Effector CD4-positive, alpha-beta T cell (primary cell): ENCODE measurements at places on chromosomes 1 and 21.

DNA sequence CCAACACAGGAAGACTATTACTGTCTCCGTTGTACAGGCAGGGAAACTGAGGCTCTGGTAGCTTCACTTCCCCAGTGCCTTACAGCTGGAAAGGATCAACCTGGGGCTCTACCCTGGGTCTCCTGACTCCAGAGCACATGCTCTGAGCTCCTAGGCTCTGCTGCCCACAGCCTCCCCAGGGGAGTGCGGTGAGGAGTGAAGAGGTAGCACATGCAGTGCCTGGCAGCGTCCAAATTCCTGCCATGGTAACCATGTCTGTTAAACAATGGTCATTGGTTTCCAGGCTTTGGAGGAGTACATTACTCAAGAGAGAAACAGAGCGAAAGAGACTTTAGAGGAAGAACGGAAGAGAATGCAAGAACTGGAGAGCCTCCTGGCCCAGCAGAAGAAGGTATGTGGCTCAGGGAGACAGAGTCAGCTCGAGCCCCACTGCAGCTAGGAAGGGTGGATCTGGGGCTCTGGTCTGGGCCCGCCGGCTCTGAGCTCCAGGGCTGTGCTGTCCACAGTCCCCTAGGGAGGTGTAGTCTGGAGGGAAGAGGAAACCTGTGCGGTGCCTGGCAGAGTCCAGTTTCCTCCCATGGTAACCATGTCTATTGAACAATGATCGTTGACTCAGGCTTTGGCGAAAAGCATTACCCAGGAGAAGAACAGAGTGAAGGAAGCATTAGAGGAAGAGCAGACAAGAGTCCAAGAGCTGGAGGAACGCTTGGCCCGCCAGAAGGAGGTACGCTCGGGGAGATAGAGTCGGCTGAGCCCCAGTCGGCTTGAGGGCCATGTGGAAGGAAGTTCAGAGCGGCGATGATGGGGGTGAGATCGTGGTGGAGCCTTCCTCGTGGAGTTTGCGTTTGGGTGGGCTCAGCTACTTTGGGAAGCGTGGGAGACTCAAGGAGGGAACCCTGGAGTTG is 64.6 kb upstream of the EFHD2 start:
- no peak for DNase-seq

DNA sequence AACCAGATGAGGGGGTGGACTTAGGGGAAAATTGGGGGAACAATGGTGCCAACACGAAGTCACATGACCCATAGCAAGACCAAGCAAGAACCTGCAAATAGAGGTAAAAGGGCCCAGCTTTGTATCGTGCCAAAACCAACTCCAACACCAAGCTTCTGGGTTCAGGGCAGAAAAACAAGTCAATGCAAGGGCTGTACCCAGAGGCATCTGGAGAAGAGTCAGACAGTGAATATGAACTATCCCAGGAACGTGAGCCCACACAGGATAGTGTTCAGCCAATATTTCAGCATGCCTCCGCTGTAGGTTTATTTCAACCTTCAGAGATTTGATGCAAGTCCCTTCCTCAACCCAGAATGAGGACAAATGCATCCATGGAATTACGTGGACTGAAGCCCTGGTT is 15.0 kb upstream of the ZMYM6 start:
- no peak for DNase-seq

GRCh38 chr1:88612292-88612691 is 71.8 kb upstream of the PKN2 start:
- DNase-seq: no peak

- no peak for DNase-seq
Observed at GRCh38 chr1:152141971-152142584, 16.9 kb downstream of the RPTN start.

DNA sequence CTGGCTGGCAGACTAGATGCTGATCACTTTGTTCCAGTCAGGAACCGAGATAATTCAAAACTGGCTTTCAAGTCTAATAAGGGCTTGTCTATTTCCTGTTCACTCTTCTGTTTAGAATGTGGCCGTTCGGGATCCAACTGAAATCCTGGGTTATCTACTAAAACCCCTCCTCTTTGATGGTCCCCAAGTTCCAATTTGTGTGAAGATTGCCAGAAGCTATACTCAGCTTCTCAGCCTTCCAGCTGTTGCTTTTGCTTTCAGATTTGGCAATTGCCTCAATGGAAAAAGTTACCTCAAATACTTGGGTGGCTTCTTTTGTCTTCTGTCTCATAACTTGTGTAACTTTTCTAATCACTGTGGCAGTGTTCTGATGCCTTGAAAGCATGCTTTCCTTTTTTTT is 43.7 kb downstream of the BTBD8 start:
- DNase-seq: no peak

DNA sequence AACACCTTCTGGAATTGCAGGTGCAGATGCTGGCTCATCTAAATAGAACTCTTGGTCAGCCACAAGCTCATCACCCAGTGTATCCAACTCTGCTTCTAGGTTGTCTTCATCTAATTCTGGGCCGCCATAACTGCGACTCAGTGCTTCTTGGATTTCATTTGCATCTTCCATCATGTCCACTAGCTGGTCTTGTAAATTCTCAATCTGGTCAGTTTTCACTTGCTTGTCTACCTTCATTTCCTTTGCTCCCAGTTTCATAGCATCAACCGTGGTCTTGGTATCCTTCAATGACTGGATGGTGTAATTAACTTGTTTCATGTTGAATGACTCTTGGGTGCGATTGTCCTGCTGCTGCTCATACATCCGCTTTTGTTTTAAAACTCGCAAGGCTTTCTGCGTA is 10.3 kb downstream of the ZBED6 start:
- no peak for DNase-seq

GRCh38 chr1:202639500-202639899 is 70.8 kb downstream of the SYT2 start:
- DNase-seq: no peak

DNA sequence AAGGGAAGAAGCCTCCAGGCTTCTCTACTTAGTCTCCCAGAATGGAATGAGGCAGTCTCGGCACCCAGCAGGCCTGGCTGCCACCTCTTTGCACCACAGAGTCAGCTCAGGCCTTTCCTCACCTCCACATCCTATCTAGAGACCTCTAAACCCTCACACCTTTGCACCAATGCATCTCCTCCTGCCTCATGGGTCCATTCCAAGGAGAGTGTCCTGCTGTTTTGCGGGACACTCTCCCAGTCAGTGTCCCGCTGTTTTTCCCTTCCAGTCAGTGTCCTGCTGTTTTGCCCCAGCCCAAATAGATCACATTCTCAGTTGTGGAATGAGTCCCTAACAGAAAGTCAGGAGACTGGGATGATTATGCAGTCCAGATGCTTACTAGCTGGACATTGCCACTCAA is 185.6 kb upstream of the CAMK1G start:
- DNase-seq: no peak

DNA sequence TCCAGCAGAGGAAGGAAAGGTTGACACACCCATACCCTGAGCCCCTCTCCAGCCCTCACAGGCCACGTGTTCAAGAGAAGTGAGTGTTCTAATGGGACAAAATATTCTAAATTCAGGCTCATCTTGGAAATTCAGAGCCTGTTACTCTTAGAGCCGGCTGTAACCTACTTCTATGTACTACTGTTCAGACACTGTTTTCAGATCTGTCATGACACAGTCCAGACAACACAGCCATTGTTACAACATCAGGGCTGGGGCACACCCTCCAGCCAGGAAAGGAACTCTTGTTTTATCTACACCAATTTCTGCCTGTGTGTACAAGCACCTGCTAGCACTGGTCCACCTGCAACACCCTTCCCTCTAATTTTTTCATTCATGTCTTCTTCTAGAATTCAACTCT is 145.4 kb upstream of the C8B start:
- no peak for DNase-seq

DNA sequence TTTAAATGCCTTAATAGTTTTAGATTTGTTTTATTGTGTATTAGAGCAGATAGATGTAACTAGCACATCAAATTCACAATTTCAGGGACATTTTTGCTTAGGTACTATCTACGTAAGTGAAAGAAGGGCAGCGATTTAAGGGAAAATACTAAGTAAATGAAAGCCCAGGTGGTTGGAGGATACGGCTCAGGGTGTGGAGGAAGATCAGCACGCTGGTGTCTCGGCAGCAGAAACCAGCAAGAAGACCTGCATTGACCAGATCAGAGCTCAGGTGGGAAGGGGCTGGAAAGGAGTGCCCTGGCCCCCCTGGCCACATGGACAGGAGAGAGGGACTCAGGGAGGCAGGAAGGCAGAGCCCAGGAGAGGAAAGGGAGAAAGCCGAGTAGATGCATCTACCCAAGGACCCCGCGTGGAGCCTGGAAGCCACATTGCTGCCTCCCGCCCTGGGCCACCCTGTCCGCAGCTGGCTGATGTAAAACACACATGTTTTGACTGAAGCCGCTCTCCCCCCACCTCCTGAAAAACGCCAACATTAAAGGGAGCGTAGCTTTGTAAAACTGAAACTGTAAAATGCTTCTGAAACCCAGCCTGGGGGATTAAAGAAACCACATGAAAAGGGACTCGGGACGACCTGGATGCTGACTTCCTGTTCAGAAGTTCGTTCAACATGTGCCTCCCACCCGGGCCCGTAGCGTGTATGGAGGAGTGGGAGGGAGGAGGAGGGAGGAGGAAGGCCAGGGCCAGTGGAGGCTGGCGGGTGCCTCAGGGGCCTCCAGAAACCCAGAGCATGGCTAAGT is 72.6 kb upstream of the TARDBP start:
- DNase-seq: no peak

GRCh38 chr1:199684686-199685273 is 342.7 kb upstream of the NR5A2 start:
- no peak for DNase-seq

DNA sequence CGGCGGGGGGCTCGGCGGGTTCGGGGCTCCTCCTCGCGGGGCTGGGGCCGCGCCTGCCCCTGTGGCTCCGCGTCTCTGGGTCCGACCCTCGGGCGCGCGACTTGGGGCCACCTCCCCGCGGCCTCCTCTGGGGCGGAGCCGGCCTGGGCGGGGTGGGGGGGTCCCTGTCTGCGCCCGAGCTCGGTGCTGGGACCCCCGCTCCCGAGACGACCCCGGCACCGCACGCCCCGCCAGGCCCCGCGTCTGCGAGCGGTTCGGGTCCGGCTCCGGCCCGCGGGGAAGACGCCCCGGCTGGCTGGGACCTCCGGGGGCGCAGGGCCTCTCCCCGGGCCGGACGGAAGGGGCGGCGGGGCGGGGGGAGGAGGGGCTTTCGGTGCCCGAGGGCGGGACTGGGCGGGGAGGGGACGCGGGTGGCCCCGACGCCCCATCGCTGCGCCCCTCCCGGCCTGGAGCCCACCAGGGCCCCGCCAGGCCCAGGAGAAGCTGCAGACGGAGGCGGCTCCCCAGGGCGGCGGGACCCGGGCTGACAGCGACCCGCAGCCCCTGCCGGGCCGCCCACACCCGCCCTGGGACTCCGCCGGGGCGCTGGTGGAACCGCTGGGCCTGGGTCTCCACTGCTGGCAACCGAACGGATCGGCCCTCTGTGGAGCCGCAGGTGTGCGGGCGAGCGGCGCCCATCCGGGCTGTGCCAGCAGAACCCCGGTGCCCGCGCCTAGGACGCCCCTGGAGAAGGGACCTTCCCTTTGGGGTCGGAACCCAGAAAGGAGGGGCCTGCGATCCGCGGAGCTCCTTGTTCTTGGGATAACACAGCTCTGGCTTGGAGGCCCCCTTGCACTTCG is 610 bp downstream of the COL6A2 start:
- no peak for DNase-seq

GRCh38 chr1:39818482-39818881 is 29.8 kb upstream of the BMP8B start:
- no peak for DNase-seq

- DNase-seq: no peak
Observed at GRCh38 chr21:35882791-35883240, 177.5 kb downstream of the SETD4 start.

DNA sequence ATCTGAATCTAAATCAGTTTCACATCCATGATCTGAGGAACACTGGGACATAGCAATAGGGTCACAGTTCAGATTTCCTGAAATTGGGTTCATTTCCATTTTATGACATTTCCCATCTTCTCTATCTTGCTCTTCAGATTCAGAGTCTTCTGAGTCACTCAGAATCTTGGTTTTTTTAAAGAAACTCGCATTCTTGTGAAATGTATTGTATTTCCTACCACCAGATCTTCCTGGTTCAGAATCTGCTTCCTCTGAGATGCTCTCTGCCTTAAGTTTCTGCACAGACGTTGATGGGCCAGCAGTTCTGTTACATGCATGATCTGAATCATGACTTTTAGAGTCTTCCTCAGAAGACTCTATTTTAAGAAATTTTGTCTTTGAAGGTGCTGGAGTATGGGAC is 15.5 kb upstream of the PSMG1 start:
- DNase-seq: no peak

- DNase-seq: no peak
Observed at GRCh38 chr1:8664887-8665286, 152.6 kb downstream of the RERE start.

- no peak for DNase-seq
Observed at GRCh38 chr1:19229828-19230325, 19.8 kb upstream of the UBR4 start.

DNA sequence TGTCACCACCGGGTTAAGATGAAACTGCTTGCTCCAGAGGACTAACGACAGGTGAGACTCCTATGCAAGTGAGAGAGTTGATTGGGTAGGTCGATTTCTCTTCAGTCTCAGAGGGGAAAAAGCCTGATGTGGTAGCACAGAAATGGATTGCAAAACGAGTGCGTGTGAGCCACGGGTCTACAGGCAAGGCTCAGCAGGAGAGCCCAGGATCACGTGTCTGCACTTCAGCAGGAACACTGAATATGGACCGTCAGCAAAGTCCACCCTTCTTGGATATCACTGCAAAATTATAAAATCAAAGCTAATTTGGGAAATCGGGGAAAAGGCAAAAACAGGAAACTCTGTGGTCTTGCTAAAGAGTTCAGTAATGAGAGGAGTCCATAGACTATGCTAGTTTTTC is 107.7 kb upstream of the ZNF648 start:
- no peak for DNase-seq

DNA sequence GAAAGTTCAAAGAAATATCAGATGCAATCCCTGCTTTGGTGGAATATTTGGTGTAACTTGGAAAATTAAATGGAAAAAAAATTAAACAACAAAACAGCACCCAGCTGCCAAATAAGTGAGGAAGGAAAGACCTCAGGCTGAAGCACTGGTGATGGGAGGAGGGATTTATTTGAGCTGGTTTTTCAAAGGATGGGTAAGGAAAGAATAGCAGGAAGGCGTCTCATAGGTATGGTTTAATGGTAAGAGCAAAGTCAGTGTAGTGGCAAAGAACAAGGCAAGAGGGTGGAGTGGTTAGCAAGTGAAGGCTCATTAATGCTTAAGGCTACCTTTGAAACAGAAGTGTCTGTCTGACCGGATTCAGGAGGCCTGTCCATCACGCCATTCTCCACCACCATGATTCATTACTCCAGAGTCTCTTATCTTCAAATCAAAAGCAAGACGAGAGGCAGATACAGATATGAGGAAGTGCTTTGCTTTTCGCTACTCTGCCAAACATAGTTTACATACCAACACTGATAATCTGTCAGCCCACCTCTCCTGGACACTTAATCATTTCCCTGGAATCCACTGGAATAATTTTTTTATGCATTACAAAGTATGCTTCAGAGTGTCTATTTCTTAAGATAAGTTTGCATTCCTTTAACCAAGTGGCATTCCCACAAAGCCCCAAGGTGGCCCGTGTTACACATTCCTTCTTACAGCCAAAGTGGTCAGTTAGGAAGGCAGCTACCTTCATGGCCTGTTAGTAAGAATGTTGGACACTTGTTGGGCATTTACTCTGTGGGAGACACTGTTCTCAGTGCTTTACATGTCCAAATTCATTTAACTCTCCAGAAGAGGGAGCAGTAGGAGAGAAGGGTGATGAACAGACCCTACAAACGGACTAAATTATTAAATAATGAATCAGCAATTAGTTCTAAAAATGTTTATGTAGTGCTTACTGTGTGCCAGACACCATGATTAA is 146.6 kb downstream of the ROR1 start:
- no peak for DNase-seq

- peak; percentile 79 for DNase-seq
Observed at GRCh38 chr21:35026617-35027562, 22.2 kb downstream of the RUNX1 start.
